ENCODE measurements at places on chromosomes 13 and 19.

GRCh38 chr19:48480183-48480557 lies 11.0 kb downstream of the CYTH2 start:
- DNase-seq, result peak; percentile 78

GRCh38 chr13:49869519-49869918 lies 66.6 kb downstream of the SPRYD7 start:
- DNase-seq, result peak; percentile 6

DNA sequence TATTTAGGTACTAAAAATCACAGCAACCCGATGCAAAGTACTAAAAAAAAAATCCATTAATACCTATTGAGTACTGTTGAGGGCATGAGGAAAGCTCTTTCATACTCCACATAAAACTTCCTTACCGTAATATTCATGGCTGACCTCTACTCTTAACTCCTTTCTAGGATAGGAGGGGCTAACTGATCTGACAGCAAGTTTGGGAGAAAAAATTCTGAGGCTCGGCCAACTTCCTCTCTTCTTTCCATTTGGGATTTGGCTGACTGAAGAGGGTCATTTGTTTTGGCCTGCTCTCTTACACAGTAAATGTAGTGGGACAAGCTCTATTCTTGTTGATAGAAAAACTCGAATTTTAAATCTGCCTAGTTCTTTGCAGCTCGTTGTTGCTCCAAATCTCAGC lies 9.4 kb upstream of the USPL1 start:
- no peak for DNase-seq

- DNase-seq, result peak; percentile 88
Measured at GRCh38 chr19:51687791-51688670, 5.1 kb upstream of the SPACA6 start.

DNA sequence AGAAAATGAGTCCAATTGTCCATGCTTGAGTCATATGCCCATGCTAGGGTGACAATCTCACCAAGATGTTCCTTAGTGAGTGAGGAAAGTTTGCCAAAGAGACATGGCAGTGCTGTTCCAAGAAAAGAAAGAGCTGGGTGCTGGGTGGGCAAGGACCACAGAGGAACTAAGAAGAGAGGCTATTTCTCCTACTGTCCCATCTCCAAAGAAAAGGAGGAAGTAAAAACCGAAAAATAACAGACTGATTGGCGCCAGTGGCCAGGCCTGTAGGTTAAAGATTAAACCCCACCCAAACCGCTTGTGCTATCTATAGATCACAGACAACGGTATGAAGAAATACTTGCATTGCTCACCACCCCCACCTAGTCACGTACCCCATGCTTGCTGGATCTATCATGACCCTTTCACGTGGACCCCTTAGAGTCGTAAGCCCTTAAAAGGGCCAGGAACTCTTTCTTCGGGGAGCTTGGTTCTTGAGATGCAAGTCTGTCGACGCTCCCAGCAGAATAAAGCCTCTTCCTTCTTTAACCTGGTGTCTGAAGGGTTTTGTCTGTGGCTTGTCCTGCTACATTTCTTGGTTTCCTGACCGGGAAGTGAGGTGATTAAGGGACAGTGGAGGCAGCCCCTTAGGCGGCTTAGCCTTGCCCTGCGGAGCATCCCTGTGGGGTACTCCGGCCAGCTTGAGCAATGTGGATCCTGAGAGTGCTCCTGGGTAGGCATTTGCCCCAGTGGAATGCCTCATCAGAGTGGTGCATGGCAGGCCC lies 606.5 kb downstream of the UQCRFS1 start:
- no peak for DNase-seq

GRCh38 chr13:42333613-42334328 lies 61.8 kb downstream of the AKAP11 start:
- DNase-seq, result no peak

GRCh38 chr19:907183-907853 lies 5.7 kb downstream of the R3HDM4 start:
- DNase-seq, result no peak

DNA sequence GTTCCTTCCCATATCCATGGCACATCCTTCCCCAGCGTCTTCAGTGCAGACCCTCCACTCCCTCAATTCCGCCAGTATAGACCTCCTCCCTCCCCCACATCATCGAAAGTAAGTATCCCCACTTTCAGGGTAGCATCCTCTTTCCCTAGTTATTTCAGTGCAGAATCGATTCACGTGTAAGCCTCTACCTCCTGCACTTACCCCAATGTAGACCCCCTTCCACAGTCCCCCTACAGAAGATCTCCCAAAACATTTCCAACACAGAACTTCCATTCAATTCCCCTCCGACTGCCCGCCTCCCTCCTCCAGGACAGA lies 664 bp downstream of the IRF3 start:
- peak; percentile 51 for DNase-seq

- DNase-seq, result no peak
Measured at GRCh38 chr19:51316688-51317087, 5.2 kb downstream of the IGLON5 start.

DNA sequence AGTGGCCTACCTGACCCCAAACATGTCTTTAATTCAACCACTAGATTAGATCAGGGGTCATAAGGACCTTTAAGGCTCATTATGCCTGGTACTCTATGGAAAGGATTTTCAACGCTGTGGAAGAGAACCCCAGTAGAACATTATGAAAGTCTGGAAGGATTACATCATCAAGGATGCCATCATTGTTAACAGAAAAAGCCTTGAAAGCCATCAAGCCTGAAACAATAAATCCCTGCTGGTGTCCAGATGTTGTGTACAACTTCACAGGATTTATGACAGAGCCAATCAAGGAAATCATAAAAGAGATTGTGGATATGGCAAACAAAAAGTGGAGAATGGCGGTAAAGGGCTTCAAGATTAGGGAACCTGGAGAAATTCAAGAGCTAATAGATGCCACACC lies 59.7 kb downstream of the NAA16 start:
- no peak for DNase-seq

DNA sequence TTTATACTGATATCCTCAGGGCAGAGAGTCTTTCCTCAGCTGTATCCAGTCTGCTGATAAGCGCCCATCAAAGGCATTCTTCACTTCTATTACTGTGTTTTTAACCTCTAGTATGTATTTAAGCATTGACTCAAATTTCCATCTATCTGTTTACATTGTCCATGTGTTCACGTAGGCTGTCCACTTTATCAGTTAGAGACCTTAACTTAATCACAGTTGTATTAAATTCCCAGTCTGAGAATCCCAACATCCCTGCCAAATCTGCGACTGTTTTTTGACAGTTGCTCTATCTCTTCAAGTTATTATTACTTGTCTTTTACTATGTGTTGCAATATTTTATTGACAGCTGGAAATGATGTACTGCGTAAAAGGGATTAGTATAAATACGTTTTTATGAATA lies 1613.7 kb upstream of the MIR17HG start:
- no peak for DNase-seq

DNA sequence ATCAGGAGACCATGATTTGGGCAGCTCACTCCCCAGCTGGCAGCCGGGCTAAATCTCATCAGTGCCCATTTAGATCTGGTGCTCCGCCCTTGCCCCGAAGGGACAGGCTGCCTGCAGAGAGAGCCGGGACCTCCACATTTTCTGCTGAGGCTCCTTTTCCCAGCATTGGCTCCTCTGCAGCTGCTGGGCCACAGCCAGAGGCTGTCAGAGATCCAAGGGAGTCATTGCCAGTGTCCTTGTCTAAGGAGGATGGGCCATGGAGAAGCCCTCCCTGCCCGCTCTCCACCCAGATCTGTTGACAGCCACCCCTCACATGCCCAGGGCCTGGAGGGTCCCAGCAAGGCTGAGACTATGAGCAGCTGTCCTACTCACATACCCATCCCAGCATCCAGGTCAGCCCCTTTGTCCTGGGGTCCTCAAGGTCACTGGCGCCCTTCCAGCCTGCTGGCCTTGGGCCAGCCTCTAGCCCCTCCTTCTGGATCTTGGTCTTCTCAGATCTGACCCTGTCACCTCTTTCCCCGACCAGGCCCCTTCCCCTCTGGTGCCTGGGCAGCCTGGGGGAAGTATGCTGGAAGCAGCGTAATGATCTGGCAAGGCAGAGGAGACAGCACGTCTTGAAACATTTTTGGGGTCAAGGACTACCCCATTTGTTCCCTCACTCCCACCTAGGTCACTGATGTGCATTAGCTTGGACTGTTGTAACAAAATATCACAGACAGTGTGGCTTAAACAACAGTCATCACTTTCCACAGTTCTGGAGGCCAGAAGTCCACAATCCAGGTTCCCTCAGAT lies 7.9 kb downstream of the PIN1 start:
- DNase-seq, result no peak

- DNase-seq, result peak; percentile 26
Measured at GRCh38 chr19:1474011-1474764, 4.8 kb downstream of the C19orf25 start.

- DNase-seq, result no peak
Measured at GRCh38 chr13:109740121-109740520, 46.3 kb downstream of the IRS2 start.

- no peak for DNase-seq
Measured at GRCh38 chr19:32219881-32220472, 125.4 kb upstream of the ZNF507 start.

- DNase-seq, result peak; percentile 88
Measured at GRCh38 chr19:49875857-49876421, 1.2 kb downstream of the AKT1S1 start.

GRCh38 chr13:22214184-22214583 lies 543.3 kb downstream of the FGF9 start:
- DNase-seq, result peak; percentile 26

DNA sequence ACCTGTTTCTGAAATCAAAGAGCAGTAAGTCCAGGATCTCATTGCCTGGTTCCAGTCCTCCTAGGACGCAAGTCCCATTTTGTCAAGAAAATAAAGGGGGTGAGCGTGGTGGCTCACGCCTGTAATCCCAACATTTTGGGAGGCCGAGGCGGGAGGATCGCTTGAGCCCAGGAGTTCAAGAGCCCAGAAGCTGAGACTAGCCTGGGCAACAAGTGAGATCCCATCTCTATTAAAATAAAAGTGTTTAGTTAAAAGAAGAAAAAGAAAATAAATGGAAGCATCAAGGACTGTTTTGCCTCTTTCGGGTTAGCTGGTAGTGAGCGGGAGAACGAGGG lies 344 bp upstream of the HAUS5 start:
- no peak for DNase-seq

DNA sequence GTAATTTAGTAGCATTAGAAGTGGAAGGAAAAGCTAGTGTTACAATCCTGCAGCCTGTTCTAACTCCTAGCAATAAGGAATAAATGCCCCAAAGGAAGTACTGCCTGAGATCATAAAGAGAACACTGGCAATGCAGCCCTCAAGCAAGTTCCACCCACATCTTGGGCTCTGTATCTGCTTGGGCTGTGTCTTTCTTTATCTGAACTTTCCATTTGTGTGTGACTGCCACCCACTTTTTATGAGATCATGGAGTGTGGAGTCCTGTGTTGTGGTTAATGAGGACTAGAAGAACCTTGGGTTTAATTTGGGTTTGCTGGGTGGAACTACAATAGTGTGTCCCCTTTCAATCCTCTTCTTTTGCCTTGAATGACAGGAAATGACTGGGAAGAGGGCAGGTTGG lies 38.2 kb downstream of the RFXAP start:
- DNase-seq, result no peak

GRCh38 chr13:103663996-103664395 lies 597.8 kb upstream of the SLC10A2 start:
- DNase-seq, result no peak

DNA sequence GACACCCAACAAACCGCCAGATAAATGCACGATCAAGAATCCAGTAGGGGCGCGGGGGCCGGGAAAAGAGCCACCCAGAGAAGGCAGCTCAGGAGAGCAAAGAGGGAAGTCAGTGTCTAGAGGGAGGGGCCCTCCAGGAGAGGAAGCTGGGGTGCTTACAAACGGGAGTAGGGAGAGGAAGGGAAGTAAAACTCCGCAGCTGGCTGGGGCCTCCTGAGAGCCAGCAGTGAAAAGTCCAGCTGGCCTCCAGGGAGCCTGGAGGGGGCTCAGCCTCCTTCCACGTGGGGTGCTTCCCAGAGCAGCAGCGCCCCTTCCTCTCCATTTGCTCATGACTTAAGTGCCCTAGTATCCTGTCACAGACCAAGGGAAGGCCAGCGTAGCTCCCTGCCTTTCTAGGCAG lies 51.8 kb downstream of the TMED1 start:
- no peak for DNase-seq

DNA sequence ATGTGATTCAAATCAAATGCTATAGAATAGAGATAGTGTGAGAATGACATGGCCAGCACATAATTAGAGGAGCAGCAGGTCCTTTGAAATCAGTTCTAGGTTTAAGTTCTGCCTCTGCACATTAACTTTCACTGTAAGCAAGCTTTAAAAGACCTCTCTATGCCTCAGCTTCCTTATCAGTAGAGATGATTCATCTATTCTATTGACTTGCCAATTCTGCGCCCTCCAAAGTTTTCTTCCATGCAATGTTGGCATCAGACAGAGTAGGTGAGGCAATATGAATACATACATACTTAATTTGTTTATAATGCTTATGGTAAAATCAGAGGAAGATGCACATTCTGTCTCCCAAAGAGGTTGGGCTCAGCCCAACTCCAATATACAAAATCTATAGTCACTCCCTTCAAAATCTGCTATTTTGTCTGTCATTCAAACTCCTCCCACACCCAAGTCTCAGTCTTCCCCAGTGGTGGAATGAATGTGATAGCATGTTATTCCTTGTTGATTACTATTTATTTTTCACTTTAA lies 525.5 kb downstream of the RFC3 start:
- no peak for DNase-seq

DNA sequence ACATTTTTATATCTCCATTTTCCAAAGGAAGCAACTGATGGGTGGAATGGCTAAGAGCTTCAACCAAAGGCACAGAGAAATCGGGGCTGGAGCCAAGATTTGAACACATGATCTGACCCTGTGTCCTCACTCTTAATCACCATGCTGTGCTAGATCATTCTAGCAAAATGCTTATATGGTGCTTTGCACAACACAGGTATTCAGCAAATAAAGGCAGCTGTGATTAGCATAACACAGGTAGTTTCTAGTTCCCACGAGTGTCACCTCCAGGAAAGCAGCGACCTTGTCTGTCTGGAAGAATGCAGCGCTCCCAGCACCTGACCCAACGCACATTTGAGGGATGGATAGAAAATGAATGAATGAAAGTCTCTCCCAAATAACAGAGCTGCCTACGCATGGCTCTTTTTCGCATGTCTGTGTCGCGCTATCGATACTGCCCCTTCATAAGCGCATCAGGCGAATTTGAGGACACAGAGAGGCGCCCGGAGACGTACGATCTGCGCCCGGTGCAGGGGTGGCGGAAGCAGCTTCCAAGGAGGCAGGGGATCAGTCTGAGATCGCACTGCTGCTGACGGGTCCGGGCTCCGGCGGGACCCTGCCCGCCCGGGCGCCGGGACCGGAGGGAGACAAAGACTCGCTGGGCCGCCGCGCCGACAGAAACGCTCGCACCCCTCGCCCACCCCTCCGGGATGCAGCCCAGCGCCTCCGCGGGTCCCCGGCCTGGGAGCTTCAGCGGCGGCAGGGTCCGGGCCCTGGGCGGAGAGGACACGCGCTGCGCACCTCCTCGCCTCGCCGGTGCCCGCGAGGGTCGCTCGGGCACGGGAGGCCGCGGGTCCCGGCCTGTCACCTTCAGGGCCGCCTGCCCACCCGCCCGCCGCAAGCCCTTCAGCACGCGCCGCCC lies 609 bp downstream of the EPS15L1 start:
- peak; percentile 49 for DNase-seq
